ENCODE measurements at places on chromosomes 3 and 15.

- no peak for DNase-seq
Measured at GRCh38 chr3:194844046-194844445, 158.4 kb downstream of the FAM43A start.

GRCh38 chr3:8966150-8966819 lies 3.0 kb upstream of the RAD18 start:
- DNase-seq: no peak

DNA sequence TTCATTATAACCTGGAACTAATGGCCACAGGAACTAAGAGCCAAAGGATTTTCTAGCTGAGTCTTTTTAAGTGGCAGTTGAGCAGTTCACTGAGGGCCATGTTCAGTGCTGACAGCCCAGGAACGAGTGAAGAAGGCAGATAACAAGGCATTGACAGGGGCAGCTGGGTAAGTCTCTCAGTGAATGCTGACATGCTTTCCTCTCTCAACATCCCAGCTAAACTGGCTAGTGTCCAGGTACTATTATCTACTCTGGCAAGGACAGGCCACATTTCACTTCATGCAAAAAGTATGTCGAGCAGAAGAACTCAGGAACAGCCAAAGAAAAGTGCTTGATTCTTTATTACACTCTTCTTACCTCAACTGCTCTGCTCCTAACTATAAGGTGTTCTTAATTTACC lies 515.9 kb downstream of the NLGN1 start:
- DNase-seq: no peak

GRCh38 chr3:196537319-196537984 lies 22.3 kb upstream of the SMCO1 start:
- DNase-seq: no peak

DNA sequence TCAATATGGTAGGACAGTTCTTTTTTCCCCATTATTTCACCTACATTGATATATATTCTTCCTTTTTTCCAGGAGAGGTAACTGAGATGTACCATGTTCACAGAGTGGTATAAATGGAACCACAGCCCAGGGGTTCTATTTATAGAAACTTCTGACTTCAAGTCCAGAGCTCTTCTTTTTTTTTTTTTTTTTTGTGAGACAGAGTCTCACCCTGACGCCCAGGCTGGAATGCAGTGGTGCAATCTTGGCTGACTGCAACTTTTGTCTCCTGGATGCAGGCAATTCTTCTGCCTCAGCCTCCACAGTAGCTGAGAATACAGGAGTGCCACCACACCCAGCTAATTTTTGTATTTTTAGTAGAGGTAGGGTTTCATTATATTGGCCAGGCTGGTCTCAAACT lies 267.1 kb upstream of the TPRG1 start:
- DNase-seq: no peak

- DNase-seq: no peak
Measured at GRCh38 chr3:161400650-161401049, 29.3 kb upstream of the SPTSSB start.

DNA sequence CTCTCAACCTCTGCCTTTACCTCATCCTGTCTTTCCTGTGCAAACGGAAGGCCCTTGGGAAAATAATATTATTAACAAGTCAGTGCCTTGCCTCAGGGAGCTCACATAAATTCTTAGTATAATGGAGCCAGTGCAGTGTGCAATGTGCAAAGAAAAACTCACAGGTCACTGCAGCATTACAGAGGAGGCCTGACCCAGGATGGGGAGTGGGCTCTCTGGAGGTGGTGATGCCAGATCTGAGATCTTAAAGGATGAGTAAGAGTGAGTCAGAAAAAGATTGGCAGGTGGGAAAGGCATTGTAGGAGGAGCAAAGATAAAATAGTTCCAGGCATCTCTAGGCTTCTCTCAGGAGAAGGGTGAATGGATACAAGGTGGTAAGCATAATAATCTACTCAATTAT lies 185.6 kb upstream of the ADAMTS9 start:
- no peak for DNase-seq

- DNase-seq: no peak
Measured at GRCh38 chr3:174907628-174908407, 48.7 kb downstream of the NAALADL2 start.

DNA sequence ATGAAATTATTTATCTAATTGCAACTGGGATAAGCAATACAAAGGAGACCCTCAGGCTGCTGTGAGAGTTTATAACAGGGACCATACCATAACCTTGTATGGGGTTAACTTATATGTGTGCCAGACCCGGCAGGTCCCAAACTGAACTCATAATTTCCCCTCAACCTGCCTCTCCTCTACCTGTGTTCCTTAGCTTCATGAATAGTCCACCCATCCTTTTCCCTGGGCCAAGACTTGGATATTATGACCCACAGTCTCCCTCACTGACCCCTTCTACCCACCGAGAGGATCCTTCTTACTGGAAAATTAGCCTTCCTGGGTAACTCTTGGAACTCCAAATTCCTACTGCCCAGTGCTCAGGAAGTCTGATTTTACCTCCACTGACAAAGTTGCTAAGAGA lies 3.4 kb upstream of the TSPAN3 start:
- no peak for DNase-seq

DNA sequence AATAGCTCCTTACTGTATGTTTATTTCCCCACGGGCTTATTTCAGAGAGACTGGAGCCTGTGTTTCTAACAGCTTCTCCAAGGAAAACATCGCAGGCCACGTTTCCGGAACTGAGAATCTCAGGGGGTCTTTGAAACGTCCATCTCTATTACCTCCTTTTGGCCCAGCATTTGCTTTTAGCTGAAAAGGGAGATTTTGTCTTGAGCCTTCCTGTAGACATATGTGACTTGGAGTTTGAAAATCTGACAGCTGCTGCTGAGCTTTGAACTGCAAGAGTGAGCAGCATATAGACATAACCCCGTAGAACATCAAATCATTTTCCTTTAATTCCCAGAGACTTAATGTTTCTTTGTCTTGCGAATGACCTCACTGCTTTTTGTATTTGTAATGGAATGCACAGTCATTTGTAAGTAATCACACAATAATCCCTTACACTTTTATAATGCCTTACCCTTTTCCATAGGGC lies 54.6 kb downstream of the LPP start:
- no peak for DNase-seq

DNA sequence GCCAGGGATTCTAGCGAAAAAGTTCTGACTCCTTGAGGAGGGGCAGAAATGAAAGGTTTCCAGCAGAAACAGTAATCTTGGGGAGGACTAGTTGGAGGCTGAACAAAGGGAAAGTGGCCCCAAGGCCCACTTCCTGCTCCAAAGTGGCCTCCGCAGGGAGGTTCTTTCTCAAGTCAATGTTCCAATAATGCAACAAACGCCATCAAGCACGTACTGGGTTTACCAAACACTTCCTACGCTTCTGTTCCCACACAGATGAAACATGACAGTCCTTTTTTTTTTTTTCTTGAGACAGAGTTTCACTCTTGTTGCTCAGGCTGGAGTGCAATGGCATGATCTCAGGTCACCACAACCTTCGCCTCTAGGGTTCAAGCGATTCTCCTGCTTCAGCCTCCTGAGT lies 9.6 kb upstream of the RCCD1 start:
- no peak for DNase-seq

DNA sequence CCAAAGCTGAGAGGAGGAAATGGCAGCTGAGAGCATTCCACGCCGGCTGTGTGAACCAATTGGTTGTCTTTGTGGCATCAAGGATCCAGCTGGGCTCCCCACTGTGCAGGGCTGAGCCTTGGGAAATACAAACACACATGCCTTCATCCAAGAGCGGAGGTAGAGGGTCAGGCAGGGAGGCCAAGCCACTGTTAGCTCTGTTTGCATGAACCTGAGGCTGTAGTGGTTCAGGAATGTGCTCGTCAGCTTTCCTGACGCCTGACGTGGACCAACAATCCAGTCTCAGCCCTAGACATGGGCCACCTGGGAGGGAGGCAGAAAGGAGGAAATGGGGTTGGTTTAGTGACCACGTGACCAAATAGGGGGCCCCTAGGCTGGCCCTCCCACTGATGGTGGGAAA lies 276.9 kb downstream of the TLE3 start:
- no peak for DNase-seq

- no peak for DNase-seq
Measured at GRCh38 chr3:5105050-5105449, 17.0 kb upstream of the ARL8B start.
